ENCODE measurements at places on chromosomes 16 and 17.
A peak's percentile ranks its signal among the peaks of the same experiment; 100 is the strongest.

DNA sequence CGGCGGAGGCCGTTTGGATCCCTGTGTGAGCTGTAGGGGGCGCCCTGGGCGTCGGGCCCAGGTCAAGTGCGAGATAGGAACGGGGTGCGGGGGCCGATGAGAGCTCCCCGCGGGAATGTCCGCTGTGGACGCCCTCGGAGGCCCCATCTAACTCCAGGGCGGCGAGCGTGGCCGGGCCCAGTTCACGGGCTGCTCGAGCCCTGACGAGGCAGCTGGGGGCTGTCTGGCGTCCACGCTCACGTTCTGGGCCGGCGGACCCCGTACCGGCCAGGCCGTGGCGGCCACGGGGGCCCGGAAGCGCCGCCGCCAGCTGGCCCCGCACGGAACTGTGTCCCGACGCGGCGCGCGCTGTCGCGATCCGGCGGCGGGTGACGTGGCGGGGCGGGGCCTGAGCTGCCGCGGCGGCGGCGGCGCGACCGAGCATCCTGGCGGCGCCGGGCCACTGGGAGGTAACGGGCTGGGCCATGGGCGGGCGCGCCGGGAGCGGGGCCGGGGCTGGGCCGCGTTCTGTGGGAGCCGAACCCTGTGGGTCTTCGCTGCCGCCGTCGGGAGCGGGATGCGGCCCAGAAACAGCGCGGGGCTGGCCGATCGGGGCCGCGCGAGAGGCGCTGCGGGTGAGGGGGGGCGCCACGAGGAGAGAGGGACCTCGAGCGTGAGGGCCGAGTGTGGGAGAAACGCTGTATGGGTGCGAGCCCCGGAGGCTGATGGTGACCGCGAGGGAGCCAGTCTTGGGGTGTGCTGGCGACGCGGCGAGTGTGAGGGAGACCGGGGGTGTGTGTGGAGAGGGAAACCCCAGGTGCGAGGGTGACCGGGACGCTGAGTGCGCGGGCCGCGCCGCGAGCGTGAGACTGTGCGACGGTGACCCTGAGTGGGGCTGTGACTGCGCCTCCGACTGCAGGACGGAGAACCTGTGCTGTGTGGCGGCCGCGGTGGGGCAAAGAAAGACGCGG lies at the start of gene SLC7A6:
SLC7A6 (plus strand) TSS at position 399 of the 950 bp plus-strand sequence. CDS start 10,201 bp downstream, outside the sequence.
- peak; percentile 91 for DNase-seq

- no peak for DNase-seq
Observed at GRCh38 chr17:79650861-79651260, 40.0 kb upstream of the RBFOX3 start.

GRCh38 chr17:49566668-49567071 lies 9.0 kb upstream of the NXPH3 start:
- no peak for DNase-seq

DNA sequence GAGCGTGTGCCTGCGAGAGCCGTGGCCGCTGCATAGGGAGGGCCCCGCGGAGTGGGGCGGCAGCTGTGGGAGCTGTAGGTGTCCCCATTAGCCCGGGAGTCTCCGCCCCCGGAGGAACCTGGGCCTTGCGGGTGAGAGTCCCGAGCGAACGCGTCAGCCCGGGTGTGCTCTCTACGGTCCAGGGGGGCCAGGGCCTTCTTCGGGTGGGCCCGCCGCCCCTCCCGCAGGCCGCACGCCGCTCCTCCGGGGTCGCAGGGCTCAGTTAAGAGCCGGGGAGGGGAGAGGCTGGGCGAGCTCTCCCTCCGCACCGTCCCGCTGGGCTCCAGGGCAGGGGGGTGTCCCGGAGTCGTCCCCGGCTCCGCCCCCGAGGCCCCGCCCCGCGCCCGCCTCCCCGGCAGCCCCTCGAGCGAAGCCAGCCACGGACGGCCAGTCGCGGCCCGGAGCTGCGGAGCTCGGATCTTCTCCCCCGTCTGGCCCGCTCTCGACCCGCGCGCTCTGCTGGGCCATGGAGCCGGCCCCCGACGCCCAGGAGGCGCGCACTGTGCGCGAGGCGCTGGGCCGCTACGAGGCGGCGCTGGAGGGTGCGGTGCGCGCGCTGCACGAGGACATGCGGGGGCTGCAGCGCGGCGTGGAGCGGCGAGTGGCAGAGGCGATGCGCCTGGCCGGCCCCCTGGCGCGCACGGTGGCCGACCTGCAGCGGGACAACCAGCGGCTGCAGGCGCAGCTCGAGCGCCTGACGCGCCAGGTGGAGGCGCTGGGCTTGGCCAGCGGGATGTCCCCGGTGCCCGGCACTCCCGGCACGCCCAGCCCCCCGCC lies at the start of gene SMTNL2:
SMTNL2 (plus strand) TSS at position 429 of the 816 bp plus-strand sequence; CDS start at position 506, 77 bp downstream.
- DNase-seq, result no peak

GRCh38 chr17:6660805-6661463 lies 9.4 kb downstream of the C17orf100 start:
- peak; percentile 49 for DNase-seq

DNA sequence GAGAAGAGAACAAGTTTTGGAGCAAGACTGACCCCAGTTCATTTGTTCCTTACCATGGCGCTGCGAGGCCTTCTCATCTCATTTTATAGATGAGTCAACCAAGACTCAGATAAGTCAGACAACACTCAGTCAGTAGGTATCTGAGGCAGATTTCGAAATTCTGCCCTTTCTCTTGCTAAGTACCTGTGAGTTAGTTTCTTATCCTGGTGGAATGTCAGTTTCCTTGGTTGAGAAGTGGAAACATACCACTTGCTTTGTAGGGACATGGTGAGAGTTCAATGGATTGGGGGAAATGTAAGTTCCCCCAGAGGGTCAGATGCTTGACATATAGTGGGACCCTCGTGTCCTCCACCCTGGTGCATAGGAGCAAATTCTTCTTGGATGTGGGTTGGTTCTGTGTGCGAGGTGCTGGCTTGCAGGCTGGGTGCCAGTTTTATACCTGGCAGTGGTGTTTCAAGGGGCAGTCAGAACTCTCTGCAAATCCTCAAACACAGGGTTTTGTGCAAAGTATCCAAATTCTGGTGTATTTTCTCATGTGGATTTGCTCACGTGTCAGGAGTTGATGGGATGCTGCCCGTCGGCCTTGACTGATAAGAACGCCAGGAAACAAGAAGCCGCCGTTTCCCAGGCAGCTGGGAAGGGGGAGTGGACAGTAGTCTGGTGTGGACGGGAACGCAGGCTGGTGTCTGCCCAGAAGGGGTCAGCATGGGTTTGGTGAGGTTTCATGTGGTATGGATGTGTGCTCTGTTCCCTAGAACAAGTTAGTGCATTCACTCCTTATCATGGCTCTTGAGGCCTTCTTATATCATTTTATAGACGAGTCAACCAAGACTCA lies 61.1 kb upstream of the CIBAR2 start:
- DNase-seq, result no peak

DNA sequence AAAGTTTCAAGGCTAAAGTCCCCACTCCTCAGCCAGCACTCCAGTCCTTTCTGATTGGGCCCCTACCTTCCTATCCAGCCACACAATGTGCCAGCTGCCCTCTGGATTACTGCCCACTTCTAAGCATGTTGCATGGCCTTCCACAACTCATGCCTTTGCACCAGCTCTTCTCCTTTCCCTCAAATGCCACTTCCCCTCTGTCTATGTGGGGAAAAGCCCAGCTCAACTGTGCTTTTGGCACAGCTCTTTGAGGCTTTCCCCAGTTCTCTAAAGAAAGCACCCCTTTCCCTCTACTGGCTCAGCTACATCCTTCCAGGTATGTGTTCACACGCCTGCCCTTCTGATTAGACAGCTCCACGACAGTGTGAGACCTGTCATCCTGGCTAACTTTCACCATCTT lies 18.5 kb downstream of the GTF3C1 start:
- no peak for DNase-seq

DNA sequence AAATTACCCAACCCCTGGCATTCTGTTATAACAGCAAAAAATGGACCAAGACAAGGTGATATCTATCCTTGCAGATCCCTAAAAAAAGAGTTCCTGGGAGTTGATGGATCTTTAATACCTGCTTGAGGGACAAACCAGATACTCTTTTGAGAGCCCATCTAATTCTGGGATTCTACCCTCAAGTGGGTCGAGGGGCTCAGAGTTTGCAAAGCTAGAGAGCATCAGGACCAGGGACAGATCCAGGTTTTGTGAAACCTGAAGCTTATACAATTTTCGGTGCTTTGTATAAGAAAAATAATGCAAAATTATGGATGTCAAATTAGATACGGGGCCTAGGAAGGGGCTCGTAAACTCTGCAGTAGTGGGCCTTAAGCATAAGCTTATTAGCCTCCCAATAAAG lies 130.5 kb upstream of the CRHR1 start:
- DNase-seq, result no peak

- no peak for DNase-seq
Observed at GRCh38 chr16:58678716-58679115, 5.9 kb downstream of the SLC38A7 start.

DNA sequence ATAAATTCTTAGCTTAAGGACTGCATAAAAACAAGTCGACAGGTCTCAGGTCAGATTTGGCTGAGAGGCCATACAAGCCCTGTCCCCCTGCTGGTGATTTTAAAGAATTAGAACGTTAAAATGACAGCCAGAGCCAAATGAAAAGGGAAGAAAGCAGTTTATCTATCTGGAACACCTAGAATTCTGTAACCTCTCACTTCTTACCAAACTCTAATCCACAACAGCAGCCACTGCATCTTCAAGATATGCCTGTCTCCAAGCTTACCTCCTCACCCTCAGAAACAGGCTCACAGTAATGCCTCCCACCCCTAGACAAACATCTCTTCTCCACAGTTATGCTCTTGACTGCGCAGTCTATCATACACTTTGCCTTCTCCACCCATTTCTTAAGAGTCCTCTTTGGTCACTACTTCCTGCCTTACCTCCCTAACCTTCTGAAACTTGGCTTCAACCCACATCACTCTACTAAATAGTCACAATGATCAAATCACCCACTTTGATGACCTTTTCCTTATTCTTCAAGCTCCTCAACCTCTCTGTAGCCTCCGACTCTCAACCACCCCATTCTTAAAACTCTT lies 14.2 kb downstream of the ANKFY1 start:
- peak; percentile 47 for DNase-seq

DNA sequence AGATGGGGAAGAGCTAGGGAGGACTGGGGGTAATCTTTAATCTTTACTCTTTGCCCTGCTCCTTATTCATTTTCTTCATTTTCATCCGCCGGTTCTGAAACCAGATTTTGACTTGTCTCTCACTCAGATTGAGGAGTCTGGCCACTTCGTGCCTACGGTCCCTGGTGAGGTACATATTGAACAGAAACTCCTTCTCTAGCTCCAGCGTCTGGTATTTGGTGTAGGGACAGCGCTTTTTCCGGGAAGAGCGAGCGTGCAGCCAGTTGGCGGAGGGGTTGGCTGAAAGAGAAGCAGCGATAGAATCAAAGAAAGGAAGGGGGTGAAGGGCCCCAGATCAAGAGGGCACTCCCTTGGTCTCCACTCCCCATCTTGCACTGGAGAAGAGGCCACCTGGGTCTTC lies 3.3 kb downstream of the HOXB9 start:
- DNase-seq, result no peak

DNA sequence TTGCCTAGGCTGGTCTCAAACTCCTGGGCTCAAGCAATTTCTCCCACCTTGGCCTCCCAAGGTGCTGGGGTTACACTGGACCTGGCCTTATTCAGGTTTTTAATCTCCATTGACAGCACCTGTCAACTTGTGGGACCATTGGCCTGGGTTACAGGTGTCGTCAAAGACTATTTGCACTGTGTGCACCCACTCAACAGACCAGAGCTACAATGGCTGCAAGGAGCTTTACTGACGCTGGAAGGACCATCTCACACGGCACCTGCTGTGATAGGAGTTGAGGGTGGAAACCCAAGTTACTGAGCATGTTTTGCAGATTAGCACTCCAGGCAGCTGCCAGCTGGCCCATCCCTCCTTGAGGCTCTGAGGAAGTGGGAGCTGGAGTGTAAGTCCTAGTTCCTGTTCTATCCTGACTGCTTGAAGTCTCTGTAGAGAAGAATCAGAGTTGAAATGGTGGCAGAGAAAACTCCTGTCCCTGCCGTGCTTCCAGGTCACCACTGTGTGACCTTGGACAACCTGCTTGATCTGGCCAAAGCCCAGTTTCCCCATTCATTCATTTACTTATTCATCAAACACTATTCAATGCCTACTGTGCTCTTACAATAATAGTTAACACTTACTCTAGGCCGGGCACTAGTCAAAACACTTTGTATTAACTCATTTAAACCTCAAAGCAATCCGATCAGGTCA lies 42.4 kb upstream of the LONP2 start:
- no peak for DNase-seq

Data from NAMALWA (cell line).